ENCODE measurements at places on chromosomes 12 and 14.

DNA sequence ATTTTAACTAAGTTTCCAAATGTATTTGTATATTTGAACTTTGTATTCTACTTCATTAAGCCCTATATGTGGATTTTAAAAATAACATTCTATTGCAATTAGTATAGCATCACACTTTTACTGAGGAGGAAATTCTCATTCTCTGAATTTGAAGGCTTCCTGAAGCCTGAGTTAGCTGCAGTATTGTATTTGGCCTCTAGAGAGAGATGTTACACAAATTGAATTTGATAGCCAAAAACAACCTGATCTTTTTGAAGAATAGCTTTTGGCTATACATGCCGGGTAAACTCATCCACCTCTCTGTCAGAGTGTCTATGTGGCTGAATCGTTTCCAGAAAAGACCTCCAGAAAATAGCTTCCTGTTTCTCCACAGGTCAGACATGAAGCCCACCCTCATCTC, 316.5 kb upstream of the OR4E1 start:
- no peak overlapping the region for H3K27ac ChIP-seq
- no peak for DNase-seq
- H3K4me3 ChIP-seq: no peak overlapping the region

DNA sequence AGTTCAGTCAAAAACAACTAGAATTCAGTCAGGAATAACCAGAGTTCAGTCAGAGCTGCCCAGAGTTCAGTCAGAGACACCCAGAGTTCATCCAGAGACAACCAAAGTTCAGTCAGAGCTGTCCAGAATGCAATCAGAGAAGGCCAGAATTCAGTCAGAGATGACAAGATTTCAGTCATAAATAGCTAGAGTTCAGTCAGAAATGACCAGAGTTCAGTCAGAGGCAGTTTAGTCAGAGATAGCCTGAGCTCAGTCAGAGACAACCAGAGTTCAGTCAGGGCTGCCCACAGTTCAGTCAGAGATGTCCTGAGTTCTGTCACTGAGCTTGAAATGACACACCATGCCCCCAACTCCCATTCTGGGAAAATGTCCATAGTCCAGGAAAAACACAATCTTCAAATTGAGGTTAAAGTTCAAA, 1102.8 kb downstream of the BCL11B start:
- no peak overlapping the region for H3K4me3 ChIP-seq
- H3K36me3 ChIP-seq: no peaks in the 10 kb centered on the region
- no peak overlapping the region for H3K27ac ChIP-seq
- H3K4me1 ChIP-seq: no peaks in the 10 kb centered on the region

DNA sequence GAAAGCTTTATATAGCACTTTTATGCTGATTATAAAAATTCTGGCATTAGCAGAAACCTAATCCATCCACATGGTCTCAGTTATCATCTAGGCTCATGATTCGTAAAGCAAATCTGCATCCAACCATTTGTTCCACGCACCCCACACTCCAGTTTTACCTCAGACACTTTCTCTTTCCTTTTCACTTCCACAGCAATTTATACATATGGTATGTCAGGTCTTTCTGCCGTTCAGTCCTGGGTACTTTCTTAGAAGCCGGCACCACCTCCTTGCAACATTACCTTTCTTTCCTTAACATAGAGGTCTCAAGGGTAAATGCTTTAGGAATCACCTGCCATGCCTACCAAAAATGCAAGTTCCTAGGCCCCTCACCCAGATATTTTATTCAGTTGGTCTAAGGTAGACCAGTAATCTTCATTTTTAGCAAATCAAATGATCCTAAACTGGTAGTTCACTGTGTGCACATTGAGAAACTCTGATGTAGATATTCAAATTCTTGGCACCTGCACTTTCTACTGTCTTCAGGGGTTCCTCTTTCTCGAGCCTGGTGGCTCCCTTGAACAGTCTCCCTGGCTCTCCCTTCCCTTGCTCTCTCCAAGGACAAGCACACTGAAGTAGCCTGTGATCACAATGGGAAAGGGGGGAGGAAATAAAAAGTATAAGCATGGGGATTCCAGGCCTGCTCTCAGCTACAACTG, 2.8 kb upstream of the KRAS start:
- H3K4me3 ChIP-seq: no peak overlapping the region
- no peak overlapping the region for H3K27ac ChIP-seq
- H3K4me1 ChIP-seq: peaks cover 8% of the 10 kb centered on the region
- no peaks in the 10 kb centered on the region for H3K36me3 ChIP-seq

DNA sequence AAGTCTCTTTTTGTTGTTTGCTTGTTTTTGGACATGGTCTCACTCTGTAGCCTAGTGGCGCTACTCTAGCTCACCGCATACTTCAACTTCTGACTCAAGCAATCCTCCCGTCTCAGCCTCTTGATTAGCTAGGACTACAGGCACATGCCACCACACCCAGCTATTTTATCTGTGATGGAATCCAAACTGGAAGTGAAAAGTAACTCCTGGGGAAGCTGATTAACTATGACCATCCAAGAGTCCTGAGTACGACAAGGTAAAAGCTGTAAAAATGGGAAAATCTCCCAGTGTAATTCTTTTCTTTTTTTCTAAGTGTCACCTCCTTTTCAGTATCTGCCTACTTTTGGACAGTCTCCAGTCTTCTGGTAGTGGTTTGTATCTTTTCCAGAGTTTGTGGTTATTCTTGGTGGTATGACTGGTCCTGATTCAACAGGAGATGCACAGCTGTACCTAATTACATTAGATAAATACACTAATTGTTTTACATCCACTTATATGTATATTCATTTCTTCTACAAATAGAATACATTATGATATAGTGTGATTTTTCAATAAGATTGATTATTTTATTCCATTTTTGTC, 97.8 kb downstream of the SLC6A15 start:
- H3K4me1 ChIP-seq: no peaks in the 10 kb centered on the region
- H3K27me3 ChIP-seq: no peaks in the 10 kb centered on the region
- H3K27ac ChIP-seq: no peak overlapping the region

DNA sequence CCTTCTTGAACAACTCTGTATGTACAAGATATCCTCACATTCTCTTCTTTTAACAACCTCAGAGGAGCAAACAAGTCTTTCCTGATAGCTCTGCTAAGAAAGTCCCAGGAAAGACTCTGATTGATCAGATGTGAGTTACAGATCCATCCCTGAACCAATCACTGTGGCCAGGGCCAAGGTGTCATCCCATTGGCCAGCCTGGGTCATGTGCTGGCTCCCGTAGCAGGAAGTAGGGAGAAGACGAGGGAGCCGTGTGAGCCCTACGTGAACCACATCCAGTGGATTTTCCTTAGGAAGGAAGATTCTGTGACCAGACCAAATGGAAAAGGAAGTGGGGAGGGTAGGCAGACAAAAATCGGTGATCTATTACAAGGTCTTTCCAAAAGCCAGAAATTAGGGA, 5.6 kb downstream of the P2RX7 start:
- no peak overlapping the region for H3K4me3 ChIP-seq
- peaks cover 11% of the 10 kb centered on the region for H3K36me3 ChIP-seq
- no peaks in the 10 kb centered on the region for H3K27me3 ChIP-seq
- peaks cover 32% of the 10 kb centered on the region for H3K4me1 ChIP-seq
- DNase-seq: no peak
